ENCODE measurements at places on chromosomes 3 and 15.

DNA sequence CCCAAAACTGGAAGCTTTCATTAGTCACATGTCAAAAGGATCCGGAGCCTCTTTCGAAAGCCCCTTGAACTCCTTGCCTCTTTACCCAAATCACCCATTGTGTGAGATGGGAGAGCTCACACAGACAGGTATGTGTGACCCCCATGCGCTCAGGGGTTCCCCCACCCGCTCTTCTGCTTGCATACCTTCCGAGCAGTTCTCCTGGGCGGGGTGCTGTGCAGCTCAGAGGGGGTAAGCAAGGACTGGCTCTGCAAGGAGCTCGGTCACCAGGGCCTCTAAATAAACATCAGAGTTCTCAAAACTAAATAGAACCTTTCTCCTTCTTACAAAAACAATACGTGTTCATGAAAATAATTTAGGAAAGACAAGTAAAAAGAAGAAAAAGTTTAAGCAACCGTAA is 55.7 kb downstream of the PXYLP1 start:
- DNase-seq: no peak

GRCh38 chr3:99471353-99472323 is 166.8 kb upstream of the COL8A1 start:
- DNase-seq: no peak

- peak; percentile 22 for DNase-seq
Observed at GRCh38 chr15:38134252-38134651, 118.4 kb upstream of the SPRED1 start.

- DNase-seq: no peak
Observed at GRCh38 chr3:112881891-112882290, 35.2 kb upstream of the CD200R1L start.

DNA sequence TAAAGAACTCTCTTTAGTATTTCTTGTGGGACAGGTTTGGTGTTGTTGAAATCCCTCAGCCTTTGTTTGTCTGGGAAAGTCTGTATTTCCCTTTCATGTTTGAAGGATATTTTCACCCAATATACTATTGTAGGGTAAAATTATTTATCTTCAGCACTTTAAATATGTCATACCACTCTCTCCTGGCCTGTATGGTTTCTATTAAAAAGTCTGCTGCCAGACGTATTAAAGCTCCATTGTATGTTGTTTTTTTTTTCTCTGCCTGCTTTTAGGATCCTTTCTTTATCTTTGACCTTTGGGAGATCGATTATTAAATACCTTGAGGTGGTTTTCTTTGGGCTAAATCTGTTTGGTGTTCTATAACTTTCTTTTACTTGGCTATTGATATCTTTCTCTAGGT is 119.0 kb upstream of the TBC1D5 start:
- DNase-seq: no peak

- peak; percentile 63 for DNase-seq
Observed at GRCh38 chr15:58457466-58457965, 25.7 kb downstream of the LIPC start.

DNA sequence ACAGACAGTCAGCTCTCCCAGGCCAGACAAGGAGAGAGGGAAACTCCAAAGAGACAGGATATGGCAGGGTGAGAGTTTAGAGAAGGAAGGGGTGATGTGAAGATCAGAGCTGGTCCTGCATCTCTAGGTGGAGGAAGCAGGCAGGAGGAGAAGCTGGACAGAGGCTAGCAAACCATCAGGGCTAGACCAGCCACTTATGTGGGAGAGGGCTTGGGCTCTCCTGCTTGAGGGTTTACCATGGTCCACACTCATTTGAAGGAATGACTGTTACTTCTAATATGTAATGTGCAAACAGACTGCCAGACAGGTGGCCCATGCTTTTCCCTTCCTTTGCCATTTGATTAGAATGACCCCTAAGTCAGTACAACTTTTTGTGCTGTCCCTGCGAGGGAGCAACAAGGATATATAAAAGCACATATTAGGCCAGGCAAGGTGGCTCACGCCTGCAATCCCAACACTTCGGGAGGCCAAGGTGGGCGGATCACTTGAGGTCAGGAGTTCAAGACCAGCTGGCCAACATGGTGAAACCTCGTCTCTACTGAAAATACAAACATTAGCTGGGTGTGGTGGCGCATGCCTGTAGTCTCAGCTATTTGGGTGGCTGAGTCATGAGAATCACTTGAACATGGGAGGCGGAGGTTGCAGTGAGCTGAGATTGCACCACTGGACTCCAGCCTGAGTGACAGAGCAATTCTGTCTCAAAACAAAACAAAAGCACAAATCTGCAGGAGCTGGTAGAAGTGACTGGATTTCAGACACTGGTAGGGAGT is 41.0 kb upstream of the MANF start:
- no peak for DNase-seq

GRCh38 chr15:86333819-86334218 is 254.1 kb downstream of the AGBL1 start:
- DNase-seq: no peak

GRCh38 chr3:11154036-11154952 is at the start of gene HRH1:
TSS of gene HRH1 (plus strand) at chr3:11154493. CDS start at chr3:11259038, 104,545 bp downstream.
- no peak for DNase-seq

GRCh38 chr3:9087831-9088413 is 124.7 kb upstream of the RAD18 start:
- no peak for DNase-seq

- no peak for DNase-seq
Observed at GRCh38 chr3:186983659-186984058, 53.3 kb downstream of the ST6GAL1 start.

DNA sequence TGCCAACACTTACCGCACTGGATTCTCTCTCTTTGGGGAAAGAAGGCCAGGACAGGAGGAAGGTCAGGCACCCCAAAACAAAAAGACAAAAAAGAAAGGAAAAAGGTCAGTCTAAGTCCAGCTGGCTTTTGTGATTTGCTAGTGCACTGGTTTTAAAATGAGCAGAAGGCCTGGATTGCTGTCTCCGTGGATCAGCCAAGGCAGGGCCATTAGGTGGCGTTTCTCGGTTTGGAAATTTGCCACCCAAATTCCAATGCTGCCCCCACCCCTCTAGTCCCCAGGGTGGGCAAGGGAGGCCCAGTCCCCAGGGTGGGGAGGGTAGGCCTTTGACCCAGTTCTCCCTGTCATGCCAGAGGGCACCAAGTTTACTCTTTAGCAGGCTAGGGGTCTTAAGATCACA is 33.3 kb downstream of the TLE3 start:
- DNase-seq: no peak

- DNase-seq: no peak
Observed at GRCh38 chr3:52871761-52872160, 25.6 kb downstream of the STIMATE start.

- no peak for DNase-seq
Observed at GRCh38 chr15:37032091-37032775, 68.1 kb downstream of the MEIS2 start.

- DNase-seq: no peak
Observed at GRCh38 chr3:184594371-184595001, 32.9 kb downstream of the EPHB3 start.

DNA sequence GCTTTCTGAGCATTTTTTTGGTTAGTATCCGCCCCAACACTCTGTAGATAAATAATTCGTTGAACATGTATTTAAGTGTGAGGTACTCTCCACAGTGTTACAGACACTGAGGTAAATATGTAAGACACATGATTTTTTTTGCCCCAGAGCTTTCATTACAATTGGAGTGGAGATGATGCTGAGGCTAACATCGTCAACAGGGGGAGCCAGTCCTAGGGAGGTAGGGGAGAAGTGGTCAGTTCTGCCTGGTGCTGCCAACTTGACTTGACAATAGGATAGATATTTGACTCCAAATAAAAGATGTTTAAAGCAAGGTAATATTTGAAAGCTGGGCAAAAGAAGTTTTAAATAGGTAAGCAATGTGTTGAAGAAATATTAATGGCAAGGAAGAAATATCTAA is 295.7 kb downstream of the UNC13C start:
- peak; percentile 50 for DNase-seq

- peak; percentile 84 for DNase-seq
Observed at GRCh38 chr3:22713936-22714335, 489.2 kb upstream of the UBE2E2 start.

DNA sequence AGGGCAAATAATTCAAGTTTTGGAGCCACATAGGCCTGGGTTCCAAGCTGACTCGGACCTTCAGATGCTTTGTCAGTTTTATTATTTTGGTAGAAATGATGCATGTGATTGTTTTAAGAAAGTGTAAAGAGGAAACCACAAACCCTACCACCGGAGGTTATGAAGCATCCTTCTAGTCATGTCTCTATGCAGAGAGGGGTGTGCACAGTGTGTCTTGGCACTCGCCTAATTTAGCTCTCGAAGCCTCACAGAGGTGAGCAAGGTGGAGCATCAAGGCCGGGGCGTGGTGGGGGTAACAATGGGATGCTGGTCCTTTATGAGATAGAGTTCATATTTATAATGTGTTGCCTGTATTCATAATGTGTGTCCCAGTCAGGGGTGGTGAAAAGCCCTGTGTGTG is 63.7 kb upstream of the SMAD6 start:
- DNase-seq: no peak

- no peak for DNase-seq
Observed at GRCh38 chr3:170532573-170532972, 53.3 kb downstream of the SLC7A14 start.

DNA sequence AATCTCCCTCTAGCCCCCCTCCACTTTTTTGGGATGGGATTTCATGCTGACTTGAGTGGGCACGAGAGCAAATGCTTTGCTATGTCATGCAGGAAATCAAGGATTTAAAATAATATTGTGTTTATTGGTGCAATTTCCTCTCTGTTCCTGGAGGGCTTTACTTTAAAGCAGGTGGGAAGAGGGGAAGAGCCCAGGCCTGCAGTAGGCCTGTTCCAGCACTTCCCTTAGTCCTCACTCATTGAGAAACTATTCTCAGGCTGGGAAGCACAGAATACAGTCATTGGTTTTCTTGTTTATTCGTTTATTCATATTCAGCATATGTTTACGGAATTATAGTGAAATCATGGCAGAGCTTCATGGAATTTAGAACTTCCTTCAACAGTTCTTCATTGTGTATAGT is 41.7 kb upstream of the SPSB4 start:
- DNase-seq: no peak

DNA sequence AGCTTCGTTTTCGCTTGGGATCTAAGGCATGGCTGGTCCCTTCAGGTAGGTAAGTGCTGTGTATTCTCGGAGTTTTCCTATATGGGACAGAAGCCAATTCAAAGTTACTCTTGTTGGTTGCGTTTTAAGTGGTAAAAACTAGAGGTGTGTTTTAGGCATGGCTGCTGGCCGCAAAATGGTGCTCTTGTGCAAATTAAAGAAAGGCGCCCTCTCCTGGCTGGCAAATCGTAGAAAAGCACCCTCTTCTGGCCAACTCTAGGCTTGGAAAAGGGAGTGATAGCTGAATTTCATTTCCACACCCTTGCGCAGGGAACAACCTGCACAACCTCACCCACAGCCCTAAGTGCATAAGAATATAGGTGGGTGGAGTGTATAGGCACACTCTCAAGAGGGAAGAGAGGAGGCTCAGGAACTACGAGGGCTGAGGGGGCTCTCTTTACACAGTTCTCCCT is 23.5 kb downstream of the DRD3 start:
- peak; percentile 53 for DNase-seq

- peak; percentile 54 for DNase-seq
Observed at GRCh38 chr3:14598143-14598569, 53.4 kb upstream of the CCDC174 start.

DNA sequence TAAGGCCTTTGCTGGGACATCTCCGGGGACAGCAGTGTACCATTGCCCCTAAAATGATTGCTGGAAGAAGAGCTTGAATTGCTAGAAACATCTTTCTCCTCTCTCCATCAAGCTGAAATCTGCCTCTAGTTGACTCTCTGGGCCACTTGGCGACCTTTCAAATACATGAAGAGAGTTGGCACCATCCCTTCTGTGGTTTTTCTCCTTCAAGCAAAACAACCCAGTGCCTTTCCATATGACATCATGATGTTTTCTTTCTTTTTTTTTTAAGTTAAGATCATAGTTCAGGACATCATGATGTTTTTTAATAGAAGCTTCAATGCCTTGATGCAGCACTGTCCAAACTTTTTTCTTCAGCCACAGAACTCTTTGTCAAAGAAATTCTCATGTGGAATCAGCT is 144.0 kb upstream of the PTPRG start:
- no peak for DNase-seq

GRCh38 chr3:462851-463250 is 266.3 kb downstream of the CHL1 start:
- no peak for DNase-seq

DNA sequence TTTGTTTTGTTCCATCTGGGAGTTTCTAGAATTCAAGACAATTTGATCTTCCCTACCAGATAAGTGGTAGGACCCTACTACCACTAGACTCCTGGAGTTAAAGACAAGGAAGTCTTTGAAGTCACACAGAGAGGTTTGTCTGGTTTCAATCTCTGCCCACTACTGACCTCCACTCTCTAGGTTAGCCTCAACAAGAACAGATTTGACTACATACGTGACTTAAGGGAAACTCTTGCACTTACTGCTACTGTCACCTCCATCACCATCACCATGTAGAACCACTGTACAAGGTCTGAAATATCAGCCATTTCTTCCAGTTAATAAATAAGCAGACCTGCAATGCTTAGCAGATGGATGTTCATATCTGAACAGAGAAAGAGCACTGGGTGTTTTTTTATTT is 148.3 kb upstream of the ARHGEF26 start:
- DNase-seq: no peak

DNA sequence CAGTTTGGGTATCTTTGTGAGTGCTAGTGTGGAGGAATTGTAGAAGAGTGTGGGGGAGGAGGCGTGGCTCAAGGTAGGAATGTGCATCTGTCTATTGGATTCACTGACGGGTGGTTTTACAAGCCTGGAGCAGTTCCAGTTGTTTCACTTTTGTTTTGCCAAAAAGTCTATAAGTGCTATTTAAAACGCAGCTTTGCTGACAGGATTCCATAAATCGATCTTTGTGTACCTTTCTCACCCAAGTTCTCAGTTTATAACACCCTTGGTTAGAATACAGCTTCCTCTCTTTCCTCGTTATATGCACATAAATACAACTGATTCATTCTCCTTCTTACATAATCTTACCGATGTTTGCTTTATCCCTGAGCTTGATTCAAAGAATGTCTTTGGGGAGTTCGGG is 123.2 kb upstream of the UBE2E2 start:
- peak; percentile 11 for DNase-seq

DNA sequence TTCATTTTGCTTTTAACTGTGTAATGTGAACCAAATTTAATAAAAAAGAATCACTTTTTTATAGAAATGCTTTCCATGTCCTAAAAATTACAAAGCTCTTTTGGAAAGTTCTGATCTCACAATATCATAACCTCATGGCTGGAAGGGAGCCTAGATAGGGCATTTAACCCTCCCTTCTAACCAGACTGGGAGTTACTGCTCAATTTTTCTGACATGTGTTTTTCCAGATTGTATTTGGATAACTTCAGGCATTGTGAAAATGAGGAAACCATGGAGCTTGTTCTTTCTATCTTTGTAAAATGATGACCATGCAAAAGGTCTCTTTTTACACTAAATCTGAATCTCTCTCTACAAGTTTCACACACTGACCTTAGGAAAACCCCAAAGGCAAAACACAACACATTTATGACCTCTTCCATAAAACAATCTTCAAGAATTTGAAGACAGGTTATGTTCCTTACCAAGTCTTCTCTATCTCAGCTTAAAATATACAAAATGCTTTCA is 508.8 kb downstream of the DIPK2A start:
- DNase-seq: peak; percentile 12
